ENCODE measurements at places on chromosomes 12 and 14.

DNA sequence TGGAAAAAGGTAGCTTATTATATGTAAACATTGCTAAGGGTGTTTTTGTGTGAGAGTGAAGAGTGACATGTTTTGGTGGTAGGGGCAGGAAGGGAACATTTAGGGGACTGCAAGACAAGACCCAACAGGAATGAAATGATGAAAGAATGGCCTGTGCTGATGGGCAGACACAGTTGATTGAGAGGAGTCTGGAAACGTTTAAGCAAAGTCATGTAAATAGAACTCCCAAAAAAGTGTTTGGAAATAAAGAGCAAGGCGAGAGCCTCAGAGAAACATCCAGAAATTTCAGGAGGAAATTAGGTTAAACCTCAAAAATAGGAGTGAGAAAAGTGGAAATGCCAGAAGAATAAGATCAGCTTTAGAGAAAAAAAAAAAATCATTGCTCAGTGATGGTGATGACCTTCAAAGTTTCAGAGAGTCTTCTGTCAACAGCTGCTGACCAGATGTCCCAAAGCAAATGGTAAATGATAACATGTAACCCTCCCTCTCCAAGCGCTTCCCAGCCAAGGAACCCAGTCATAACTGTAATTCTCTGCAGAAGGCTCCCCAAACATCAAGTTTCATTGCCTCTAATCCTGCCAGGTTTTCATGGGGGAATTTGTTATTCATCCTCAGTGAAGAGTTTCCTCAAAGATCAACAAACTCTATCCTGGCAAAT, 223.2 kb upstream of the FAR2 start:
- no peaks in the 10 kb centered on the region for H3K4me1 ChIP-seq
- no peaks in the 10 kb centered on the region for H3K36me3 ChIP-seq
- DNase-seq = no peak
- no peaks in the 10 kb centered on the region for H3K27me3 ChIP-seq
- no peak overlapping the region for H3K27ac ChIP-seq

GRCh38 chr12:12432364-12432763, 75.5 kb downstream of the BORCS5 start:
- no peaks in the 10 kb centered on the region for H3K36me3 ChIP-seq
- no peak for DNase-seq
- H3K27me3 ChIP-seq = no peaks in the 10 kb centered on the region
- H3K4me1 ChIP-seq = peaks cover 18% of the 10 kb centered on the region
- no peak overlapping the region for H3K4me3 ChIP-seq

- H3K27ac ChIP-seq = no peak overlapping the region
- H3K36me3 ChIP-seq = no peaks in the 10 kb centered on the region
Observed at GRCh38 chr14:39247256-39247655, 13.5 kb downstream of the MIA2 start.

DNA sequence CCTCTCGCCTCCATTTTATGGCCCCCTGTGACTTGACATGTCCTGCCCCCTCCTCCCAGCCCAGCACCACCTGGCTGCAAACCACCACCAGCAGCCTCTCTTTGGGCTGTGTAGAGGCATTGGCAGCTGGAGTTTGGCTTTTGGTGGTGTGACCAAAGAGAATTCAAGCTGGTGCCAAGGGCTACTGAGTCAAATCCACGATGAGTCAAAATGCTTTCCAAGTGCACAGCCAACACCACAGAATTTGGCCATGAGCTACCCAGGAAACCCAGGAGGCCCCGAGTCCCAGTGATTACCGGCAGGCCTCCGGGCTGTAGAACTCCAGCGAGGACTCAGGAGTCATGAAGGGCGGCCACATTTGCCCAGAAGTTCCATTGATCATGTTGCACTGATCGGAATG, 53.8 kb downstream of the SCARB1 start:
- no peak overlapping the region for H3K27ac ChIP-seq
- no peaks in the 10 kb centered on the region for H3K27me3 ChIP-seq
- no peak for DNase-seq
- no peaks in the 10 kb centered on the region for H3K36me3 ChIP-seq
- H3K4me3 ChIP-seq = no peak overlapping the region

- no peaks in the 10 kb centered on the region for H3K27me3 ChIP-seq
- no peaks in the 10 kb centered on the region for H3K4me1 ChIP-seq
- H3K36me3 ChIP-seq = no peaks in the 10 kb centered on the region
- H3K4me3 ChIP-seq = no peak overlapping the region
Observed at GRCh38 chr12:126040307-126040706, 975.1 kb downstream of the AACS start.

Data from transverse colon (tissue), 4 donors.